ENCODE measurements at places on chromosomes 11 and 22.

GRCh38 chr22:38694940-38695339, 5.8 kb downstream of the JOSD1 start:
- DNase-seq: no peak

- no peak for DNase-seq
Measured at GRCh38 chr11:115873813-115874212, 369.6 kb upstream of the CADM1 start.

DNA sequence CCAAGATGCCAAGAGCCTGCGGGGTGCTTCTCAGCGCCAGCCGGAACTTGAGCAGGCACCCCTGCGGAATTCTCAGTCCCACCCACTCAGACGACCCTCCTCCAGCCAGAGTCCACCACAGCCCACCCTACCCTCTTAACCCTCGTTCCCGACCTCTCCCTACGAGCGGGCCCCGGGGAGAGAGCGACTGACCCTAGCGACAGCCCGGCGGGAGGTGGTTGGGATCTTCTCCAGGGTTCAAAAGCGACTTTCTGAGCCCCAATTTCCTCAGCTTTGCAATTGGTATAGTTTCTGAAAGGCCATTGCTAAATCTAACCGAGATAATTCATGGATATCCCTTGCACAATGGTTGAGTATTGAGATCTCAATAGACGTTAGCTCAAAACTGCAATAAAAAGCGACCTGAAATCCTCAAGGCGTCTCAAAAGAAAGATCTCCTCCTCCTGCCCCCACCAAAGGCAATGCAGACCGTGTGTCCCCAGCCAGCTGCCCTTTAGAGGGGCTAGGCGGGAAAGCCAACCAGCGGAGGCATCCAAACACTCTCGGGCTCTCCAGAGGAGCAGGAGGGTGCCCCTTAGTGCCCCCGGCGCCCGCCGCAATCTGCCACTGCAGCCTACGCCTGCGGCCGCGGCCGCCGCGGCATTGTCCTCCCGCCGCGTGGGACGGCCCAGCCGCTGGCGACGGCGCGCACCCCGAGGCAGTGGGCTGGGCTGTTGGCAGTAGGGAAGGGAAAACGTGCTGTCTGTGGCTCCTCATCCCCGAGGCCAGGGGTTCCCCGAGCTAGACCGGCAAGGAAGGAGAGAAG, 1.5 kb upstream of the SLC6A5 start:
- no peak for DNase-seq

DNA sequence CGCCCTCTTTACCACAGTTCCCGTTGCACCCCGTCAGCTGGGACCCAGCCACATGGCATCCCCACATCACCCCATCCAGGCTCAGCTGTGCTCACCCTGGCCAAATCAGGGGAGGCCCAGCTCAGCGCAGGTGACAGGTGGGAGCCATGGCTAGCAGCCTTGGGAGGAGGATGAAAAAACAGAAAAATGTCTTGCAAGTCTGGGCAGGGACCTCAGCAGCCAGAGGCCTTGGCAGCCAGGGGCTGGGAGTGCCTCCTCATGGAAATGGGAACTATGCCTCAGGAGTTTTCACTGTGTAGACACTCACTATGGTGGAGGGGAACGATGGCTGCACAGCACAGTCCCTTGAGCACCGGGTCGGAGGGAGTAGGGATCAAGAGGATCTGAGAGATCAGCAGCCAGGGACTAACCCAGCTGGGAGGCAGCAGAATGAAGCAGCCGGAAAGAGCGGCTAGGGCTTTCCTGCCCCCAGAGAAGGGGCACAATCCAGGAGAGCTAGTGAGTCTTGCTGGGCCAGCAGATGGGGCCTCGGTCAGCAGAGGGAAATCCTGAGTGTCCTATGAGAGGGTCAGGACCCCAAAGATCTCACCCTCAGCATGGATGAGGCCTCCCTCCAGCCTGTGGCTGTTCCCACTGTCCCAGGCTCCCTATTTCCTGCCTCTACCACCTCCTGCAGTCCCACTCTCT, 6.2 kb upstream of the FTH1 start:
- no peak for DNase-seq

- no peak for DNase-seq
Measured at GRCh38 chr11:1307998-1308742, 1.3 kb downstream of the TOLLIP start.

GRCh38 chr11:94501522-94501921, 7.7 kb downstream of the ANKRD49 start:
- no peak for DNase-seq

DNA sequence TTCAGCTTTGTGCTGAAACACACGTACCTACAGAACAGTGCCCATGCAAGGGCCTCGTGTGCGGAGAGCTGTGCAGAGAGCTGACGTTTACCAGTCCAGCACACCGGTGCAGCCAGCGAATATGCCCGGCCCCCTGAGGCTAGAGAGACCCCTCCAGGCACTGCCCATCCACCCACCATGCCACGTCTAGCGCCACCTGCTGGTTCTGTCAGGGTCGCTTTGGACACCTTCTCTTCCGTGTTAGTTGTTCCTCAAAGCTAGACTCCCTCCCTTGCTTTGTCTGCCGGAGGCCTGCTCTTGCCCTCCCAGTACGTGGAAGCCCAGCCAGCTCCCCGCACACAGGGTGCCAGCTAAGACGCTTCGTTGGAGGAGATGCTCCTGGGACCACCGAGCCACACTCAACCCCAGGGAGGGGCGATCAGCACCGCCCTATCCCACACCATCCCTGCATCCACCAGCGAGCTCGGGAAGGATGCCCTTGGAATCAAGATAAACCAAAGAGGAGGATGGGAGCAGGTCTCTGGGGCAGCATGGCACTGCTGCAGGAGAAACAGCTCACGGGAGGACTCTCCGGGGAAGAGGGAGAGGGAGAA, 43.4 kb downstream of the CPT1A start:
- no peak for DNase-seq

GRCh38 chr11:26323837-26324236, 8.1 kb upstream of the ANO3 start:
- no peak for DNase-seq

- DNase-seq: no peak
Measured at GRCh38 chr11:12737024-12737423, 62.8 kb downstream of the TEAD1 start.

- DNase-seq: no peak
Measured at GRCh38 chr11:73812234-73812633, 24.6 kb downstream of the MRPL48 start.

DNA sequence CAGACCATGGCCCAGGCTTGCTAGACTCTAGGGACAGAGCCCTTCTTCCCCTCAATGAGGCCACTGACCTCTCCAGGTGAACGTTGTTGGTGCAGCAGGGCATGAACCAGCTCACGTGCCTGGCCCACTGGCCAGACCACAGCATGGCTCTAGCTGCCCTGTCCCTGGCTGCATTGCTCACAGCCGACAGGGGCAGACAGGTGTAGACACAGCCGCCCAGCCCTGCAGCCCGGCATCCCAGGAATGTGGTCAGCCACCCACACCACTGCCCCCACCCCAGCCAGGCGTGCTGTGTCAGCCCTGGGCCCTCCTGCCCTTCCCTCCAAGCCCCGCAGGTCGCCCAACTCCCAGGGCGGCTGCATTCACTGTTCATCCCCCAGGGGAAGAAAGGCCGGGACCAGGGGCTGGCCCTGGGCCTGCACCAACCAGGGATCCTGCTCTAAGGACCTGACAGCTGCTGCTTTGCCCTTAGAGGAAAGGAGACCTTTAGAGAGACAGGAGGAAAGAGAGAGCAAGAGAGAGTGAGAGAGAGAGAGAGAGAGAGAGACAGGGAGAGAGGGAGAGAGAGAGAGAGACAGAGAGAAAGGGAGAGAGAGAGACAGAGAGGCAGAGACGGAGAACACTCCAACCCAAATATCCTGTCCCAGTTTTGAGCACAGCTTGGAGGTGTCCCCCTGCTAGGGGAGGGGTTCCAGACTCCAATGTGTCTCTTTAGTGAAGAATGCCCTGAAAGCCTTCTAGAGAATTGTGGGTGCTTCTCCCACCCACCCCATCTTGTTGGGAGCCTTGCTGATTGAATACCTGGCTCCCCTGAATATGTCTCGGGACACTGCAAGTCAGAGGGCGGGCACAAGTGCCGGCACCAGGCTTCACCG, 44.2 kb upstream of the LINC01488 start:
- DNase-seq: no peak

- DNase-seq: no peak
Measured at GRCh38 chr22:32583921-32584335, 109.3 kb downstream of the FBXO7 start.

DNA sequence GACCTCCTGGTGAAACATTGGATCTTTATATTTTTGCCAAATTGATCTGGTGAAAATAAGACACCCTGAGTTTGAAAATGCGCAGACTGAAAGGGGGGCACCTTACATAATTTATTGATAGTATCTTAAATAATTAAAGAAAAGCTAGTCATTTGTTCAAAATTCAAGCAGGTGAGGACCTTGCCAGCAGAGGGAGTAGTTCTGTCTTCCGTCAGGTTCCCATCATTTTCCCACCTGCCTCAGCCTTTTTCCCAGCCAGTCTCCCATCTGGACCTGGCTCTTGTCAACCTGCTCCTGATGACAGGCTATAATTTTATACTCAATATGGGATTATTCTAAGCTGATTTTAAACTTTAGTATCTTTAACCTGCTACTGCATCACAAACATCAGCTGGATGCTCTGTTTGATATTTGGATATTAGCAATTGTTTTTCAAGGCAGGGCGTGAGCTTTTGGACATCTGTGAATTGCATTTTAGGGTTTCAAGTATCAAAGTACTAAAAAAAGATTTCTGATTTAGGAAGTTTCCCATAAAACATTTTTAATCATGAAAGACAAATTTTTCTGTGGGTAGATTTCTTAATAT, 132.0 kb downstream of the ELP4 start:
- DNase-seq: no peak

DNA sequence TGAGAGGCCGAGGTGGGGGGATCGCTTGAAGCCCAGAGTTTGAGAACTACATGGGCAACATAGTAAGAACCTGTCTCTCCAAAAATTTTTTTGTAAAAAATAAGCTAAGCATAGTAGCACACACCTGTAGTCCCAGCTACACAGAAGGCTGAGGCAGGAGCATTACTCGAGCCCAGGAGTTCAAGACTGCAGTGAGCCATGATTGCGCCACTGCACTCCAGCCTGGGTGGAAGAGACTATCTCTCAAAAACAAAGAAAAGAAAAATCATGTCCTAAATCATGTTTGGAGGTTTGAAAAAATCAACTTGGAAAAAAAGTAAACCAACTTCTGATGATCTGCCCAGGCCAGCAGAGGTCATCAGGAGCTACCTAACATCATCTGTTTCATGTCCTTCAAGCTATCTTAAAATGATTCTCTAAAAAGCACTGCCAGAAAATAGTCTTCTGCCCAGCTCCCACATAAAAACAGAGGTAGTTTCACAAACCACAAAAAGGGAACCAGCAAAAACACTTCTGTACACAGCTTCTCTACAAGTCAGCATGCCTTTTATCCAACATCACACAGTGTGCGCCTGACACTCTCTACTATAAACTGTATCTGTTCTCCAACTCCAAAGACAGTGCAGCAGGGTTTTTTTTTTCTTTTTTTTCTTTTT, 165.0 kb downstream of the SOX6 start:
- no peak for DNase-seq

DNA sequence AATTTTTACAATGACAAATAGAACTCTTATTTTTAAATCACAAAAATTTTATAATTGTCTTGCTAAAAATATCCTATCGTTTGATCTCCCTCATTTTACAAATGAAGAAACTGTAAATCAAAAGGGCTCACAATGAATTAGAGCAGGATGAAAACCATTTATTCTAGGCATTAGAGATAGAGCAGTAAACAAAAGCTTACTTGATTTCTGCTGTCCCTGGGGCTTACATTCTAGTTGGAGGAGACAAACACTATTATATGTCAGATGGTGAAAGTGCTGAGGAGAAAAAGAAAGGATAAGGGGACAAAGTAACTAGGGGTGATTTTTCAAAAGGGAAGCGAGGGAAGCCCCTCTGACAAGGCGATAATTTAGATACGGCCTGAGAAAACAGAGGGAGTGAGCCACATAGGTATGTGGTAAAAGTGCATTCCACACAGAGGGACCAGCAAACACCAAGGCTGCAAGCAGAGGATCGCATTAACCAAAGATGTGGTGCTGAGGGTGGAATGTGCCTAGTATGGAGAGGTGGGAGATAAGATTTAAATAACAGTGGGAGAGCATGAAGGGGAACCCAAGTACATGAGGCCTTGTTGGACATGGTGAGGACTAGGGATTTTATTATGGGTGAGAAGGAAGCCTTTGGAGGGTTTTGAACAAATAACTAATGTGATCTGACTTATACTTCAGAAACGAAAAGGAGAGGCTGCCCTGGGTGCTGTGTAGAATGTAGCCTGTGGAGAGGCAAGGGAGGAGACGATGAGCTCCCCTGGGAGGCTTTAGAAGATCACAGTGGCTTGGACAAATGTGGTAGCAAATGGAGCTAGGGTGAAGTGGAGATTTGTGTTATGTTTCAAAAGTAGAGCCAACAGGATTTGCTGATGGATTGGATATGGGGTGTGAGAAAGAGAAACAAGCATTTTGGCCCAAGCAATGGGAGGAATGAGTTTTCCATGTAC, 62.1 kb downstream of the PDHX start:
- DNase-seq: no peak

- peak; percentile 46 for DNase-seq
Measured at GRCh38 chr11:121452609-121453150, at the start of gene SORL1-AS1. TSS of gene SORL1-AS1 (minus strand) at chr11:121452967.

GRCh38 chr11:26229981-26230380, 101.9 kb upstream of the ANO3 start:
- DNase-seq: no peak

DNA sequence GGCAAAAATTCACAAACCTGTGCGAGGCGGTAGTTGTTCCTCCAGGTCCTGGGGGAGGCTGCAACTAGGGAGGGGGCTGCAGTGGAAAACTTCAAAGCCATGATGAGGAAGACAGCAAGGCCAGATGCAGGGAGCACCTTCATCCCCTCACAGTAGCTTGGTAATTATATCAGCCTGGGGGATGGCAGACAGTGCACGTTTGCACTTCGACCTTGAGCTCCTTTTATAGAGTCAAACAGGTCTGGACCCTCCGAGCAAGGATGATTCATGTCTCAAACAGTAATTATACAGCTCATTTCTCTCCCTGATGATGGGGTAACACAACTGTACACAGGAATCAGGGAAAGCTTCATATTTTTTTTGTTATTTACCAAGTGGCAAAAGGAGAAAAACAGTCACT, at the start of gene MMP20:
Gene MMP20 (minus strand): TSS at position 156 of the 400 bp plus-strand sequence. CDS start 13 bp downstream, at position 143.
- DNase-seq: no peak

- no peak for DNase-seq
Measured at GRCh38 chr11:23124996-23125395, 264.7 kb upstream of the CCDC179 start.

DNA sequence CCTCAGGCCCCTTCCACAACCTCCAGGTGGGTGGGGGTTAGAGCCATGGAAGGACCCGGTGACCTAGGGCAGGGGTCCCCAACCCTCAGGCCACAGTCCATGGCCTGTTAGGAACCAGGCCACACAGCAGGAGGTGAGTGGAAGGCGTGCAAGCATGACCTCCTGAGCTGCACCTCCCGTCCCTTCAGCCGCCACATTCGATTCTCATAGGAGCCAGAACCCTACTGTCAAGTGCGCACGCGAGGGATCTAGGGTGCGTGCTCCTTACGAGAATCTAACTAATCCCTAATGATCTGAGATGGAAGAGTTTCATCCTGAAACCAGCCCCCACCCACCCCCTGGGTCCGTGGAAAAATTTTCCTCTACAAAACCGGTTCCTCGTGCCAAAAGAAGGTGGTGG, 3.6 kb upstream of the KRTAP5-4 start:
- DNase-seq: no peak

GRCh38 chr11:115718106-115718505, 213.9 kb upstream of the CADM1 start:
- no peak for DNase-seq

Data from hypothalamus (tissue), 51 donors.